ENCODE measurements at places on chromosomes 2 and 18.

DNA sequence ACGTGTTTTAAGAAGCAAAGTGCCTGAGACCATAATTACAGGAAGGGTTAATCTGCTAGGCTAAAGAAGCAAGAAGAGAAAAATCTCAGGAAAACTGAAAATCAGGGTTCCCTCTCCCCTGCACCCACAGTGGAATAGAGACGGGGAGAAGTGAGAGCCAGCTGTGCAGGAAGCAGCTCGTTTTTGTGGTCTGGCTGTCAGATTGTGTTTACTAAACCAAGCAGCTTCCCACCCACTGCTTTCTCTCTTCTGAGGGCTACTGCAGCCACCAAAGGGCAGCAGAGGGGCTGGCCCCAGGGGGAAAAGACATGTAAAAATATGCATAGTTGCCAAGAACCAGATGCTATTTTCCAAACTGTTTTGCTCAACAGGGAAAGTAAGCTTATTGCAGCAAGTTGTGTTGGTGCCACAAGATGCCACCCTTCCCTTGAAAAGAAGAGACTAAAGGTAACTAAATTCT is 72.6 kb upstream of the THUMPD2 start:
- DNase-seq: no peak

GRCh38 chr18:49681387-49681786 is 119.5 kb downstream of the LIPG start:
- no peak for DNase-seq

- no peak for DNase-seq
Measured at GRCh38 chr18:46755315-46756024, 1.4 kb downstream of the ST8SIA5 start.

- DNase-seq: no peak
Measured at GRCh38 chr2:60867848-60868247, 13.5 kb upstream of the REL start.

DNA sequence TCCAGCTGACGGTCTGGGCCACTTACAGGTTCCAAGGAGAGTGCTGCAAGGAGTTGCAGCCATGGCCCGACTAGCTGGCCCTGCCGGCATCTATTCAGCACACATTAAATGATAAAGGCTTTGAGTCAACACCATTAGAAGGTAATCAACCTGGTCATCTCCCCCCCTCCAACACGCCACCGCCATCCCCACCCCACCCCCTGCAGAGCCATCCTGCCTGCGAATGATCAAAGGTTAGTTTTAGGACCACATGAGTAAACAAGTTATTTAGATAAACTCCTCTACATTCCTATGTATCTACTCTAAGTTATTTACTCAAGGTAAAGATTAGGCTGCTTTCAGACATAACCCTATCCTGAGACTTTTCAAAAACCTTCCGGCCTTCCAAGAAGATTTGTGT is 349.3 kb upstream of the SLC39A10 start:
- DNase-seq: no peak

- no peak for DNase-seq
Measured at GRCh38 chr2:31081492-31081891, 56.7 kb downstream of the GALNT14 start.

- DNase-seq: no peak
Measured at GRCh38 chr2:170685591-170685990, 29.5 kb upstream of the SP5 start.

DNA sequence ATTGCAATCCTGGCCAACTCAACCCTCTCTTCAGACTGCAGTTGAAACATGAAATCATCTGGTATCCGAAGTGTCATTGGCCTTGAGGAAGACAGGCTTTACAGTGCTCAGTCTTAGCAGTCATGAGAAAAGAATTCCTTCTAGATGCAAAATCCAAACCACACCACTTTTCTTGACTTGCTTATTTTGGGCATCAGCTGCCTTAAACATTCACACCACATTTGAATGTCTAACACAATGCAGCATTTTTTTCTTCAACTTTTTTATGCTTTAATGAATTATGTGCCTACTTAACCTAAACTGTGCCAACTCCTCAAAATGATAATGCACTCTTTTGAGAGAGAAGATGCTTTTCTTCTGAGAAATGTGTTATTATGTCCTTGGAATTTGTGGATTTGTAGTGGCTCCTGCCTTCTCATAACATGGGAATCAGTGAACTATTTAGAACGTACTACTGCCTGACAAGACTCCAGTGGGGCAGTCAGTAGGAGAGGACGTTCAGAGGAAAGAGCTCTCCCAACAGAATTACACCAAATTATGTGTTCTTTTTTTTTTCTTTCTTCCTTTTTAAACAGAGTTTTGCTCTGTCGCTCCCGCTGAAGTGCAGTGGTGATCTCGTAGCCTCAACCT is 3.2 kb upstream of the FAM98A start:
- no peak for DNase-seq

DNA sequence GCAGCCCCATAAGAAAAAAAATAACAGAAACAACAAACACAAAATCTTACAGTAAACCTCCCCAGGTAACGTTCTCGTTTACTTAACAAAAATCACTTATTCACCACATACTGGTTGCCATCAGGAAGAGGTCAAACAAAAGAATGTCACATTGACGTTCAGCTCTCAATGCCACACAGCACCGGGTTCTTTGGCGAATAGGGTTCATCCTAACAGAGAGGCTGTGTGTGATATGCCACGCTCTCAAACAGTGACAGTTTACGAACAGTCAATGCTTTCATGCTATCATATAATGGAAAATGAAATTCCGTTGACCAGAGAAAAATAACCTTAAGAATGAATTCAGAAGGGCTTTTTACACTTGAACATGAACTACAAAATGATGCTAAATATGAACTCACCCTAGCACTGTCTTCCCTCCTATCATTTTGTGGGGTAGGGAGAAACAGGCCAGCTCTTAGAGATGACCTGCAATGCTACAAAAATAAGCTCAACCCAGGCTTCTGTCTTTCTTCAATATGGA is 2.0 kb downstream of the TMEM163 start:
- no peak for DNase-seq

GRCh38 chr2:159177957-159178356 is 108.5 kb downstream of the WDSUB1 start:
- no peak for DNase-seq

DNA sequence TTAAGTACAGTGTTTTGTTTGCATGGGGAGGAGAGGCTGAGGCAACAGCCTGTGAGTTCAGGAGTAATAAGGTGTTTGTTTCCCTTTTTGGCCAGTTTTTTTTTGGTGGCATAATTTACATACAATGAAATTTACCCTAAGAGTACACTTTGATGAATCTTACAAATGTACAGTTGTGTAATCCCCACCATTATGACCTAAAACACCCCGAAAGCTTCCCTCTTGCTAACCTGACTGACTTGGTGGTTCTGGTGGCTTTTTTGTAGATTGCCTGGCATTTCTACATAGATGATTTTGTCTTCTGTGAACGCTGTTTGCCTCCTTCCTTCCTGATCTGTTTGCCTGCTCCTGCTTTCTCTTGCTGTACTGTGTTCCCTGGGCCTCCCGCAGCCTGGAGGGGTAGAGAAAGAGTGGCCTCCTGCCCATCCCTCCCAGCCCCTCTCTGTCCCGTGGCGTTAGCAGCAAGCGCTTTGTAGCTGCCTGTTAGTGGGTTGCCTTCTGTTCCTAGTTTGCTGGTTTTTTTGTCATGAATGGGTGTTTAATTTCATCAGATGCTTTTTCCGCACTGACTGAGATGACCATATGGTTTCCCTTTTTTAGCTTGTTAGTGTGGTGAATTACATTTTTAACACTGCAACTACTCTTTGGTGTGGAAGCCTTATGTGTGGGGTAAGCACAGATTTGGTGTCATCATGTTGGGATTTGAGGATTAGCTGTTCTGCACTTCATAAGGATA is 32.1 kb downstream of the ASAP2 start:
- no peak for DNase-seq

DNA sequence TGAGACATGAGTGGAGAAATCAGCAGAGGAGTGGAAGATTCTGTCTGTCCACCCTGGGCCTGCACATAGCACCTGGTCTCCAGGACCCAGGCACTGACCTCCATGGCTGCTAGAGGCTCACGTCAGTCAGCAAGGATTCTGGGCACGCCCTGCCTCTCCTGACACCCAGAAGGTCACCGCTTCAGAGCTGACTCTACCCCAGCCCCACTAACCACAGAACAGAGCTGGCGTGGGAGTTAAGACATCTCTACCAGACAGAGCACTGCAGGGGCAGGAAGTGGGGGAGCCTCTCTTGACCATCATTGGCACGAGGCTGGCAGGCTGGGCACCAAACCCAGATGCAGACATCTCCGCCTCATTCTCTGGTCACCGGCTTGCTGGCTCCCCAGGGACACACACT is 3.0 kb downstream of the ADCY3 start:
- no peak for DNase-seq

DNA sequence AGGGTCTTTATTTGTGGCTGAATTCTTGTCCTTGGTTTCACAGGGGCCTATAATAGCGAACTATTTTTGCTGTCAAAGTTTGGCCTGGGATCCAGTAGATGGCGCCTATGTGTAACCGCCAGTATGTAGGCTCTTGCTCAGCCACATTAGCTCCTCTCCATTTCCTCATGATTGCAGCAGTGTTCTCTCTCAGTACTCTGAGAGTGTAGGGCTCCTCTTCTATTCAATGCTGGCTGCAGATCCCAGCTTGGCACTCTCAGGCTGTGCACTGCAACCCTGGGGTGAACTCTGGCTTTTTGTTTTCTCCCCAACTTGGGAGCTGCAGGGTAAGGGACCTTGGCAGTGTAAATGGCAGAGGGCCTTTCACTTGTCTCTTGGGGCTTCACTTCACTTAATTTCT is 344.6 kb upstream of the CHAC2 start:
- no peak for DNase-seq

GRCh38 chr2:203719456-203720410 is 13.3 kb downstream of the CD28 start:
- no peak for DNase-seq

DNA sequence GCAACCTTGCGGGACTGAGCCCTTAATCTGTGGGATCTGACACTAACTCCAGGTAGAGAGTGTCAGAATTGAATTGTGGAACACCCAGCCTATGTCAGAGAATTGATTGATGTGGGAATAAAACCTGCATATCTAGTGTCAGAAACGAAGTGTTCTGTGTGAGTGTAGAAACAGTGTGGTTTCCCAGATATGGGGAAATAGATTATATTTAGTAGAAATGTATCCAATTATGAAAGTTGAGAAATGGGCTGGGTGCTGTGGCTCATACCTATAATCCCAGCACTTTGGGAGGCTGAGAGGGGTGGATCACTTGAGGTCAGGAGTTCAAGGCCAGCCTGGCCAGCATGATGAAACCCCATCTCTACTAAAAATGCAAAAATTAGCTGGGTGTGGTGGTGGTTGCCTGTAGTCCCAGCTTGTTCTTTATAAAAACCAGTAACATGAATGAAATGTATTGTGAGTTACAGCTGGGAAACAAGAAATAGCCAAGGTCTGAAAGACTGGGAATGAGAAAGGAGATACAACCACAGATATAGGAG is 4.3 kb upstream of the TP53I3 start:
- DNase-seq: no peak

- no peak for DNase-seq
Measured at GRCh38 chr2:128361376-128362131, 42.9 kb upstream of the HS6ST1 start.

- DNase-seq: no peak
Measured at GRCh38 chr2:25936889-25937545, 45.3 kb downstream of the KIF3C start.

DNA sequence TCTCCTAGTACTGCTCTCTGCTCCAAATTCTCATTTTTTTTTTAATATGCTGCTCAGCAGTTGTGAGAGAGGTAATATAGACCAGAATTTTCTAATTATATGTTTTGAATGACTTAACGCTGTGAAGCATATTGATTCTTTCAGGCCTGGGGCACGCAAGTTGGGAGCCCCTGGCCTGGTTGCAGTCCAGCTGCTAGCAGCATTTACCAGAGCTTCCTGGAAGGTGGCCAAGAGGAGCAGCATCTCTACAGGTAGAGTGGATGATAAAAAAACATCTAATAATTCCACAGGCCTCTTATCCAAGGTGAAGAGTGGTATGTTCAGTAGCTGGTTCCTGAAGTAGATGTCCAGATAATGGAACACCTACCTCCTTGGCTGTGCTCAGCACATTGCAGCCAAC is 7.3 kb upstream of the UGP2 start:
- no peak for DNase-seq

DNA sequence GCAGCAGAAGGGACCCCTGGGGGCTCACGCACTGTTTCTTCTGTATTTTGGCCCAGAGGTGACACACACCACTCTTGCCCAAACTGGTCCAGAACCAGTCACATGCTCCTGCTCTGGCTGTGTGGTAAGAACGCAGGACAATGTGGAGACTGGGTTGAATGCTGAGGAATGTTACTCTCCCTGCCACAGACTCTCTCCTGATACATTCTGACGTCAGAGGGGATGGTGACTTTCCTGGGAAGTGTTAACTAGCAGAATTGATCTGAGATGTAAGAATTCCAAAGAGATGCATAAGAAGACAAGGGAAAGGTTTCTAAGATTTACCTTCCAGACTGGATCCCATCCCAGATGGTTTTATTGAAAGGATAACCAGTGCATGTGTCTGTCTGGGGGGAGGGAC is 100.8 kb downstream of the ASB1 start:
- no peak for DNase-seq

- no peak for DNase-seq
Measured at GRCh38 chr2:138670734-138671133, 109.5 kb downstream of the NXPH2 start.

DNA sequence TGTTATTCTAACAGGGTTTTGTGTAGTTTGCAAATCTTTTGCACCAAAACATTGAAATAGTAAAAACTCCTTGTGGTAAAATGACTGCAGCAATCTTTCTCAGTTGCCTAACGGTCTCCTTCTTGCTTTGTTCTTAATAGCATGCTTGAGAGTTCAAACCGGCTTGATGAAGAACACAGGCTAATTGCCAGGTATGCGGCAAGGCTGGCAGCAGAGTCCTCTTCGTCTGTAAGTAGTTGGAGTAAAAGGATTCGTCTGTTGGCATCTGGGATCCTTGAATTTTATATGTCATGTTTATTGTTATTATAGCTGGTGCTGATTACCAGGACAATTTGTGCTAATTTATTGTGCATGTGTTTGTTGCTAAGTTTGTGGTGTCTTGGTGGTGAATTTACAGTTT is 138.1 kb downstream of the DTNA start:
- no peak for DNase-seq
